Uterine smooth muscle cell (primary cell): ENCODE measurements at places on chromosomes 7 and 10. TPM values are rescaled to one million over a fixed set of nuclear protein-coding genes. Genes with fewer than 3 reads are reported as not detected.

The NACAD gene
- total RNA-seq, result 1.9 and 2.4 TPM in 2 replicates

The KLF14 gene
- under 0.01 and 0.11 TPM in 2 replicates for total RNA-seq

The SPDYE1 gene
- not detected in 2 replicates for total RNA-seq

The RGR gene
- not detected in 2 replicates for total RNA-seq

The AGMO gene
- not detected in 2 replicates for total RNA-seq

The EPHB6 gene
- 4.4 and 5.0 TPM in 2 replicates for total RNA-seq

The PHF14 gene
- total RNA-seq, result 28.0 and 32.5 TPM in 2 replicates

The FGF8 gene
- total RNA-seq, result not detected in 2 replicates

The SPAG6 gene
- 0.11 TPM in 1 of 2 replicates, not detected in the other for total RNA-seq

The PON1 gene
- total RNA-seq, result not detected in 2 replicates

The AMZ1 gene
- 0.22 and 0.62 TPM in 2 replicates for total RNA-seq

The VPS37D gene
- total RNA-seq, result 3.3 and 9.2 TPM in 2 replicates

The NODAL gene
- not detected in 2 replicates for total RNA-seq

The ABCB4 gene
- 0.25 and 0.44 TPM in 2 replicates for total RNA-seq

The PDGFA gene
- total RNA-seq, result 7.3 and 20.4 TPM in 2 replicates

The CTAGE6 gene
- total RNA-seq, result 0.12 and 0.44 TPM in 2 replicates

The PCGF5 gene
- 32.5 and 35.7 TPM in 2 replicates for total RNA-seq

The BHLHA15 gene
- total RNA-seq, result 1.3 and 2.2 TPM in 2 replicates

The ITIH5 gene
- total RNA-seq, result under 0.01 and 0.75 TPM in 2 replicates

The TMEM178B gene
- under 0.01 TPM in 1 of 2 replicates, not detected in the other for total RNA-seq

The LIPJ gene
- not detected in 2 replicates for total RNA-seq

The DNAJC12 gene
- total RNA-seq, result 2.4 and 2.8 TPM in 2 replicates

The CUZD1 gene
- total RNA-seq, result 0.33 and 0.50 TPM in 2 replicates

The AGR2 gene
- total RNA-seq, result under 0.01 TPM in 1 of 2 replicates, not detected in the other

The PPP1R3C gene
- total RNA-seq, result 45.8 and 96.8 TPM in 2 replicates
